ENCODE measurements at places on chromosomes 3 and 15.

DNA sequence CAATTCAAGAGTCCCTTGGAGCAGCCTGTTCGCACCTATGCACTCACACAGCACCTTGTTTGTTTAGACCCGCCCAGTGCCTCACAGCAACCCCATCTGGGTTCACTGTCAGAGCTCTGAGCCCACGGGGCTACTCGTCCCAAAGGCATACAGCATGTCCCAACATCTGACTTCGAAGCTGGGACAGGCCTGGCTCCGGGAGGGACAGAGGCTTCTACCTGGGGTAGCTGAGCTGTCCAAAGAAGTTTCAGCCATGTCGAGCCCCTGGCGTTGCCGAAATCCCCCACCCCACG, 28.6 kb upstream of the CYP11A1 start:
- no peak overlapping the region for H3K4me3 ChIP-seq
- H3K27ac ChIP-seq, result peak overlapping the region; percentile 99
- no peaks in the 10 kb centered on the region for H3K27me3 ChIP-seq
- peaks cover 11% of the 10 kb centered on the region for H3K36me3 ChIP-seq
- H3K4me1 ChIP-seq, result peaks cover 98% of the 10 kb centered on the region

DNA sequence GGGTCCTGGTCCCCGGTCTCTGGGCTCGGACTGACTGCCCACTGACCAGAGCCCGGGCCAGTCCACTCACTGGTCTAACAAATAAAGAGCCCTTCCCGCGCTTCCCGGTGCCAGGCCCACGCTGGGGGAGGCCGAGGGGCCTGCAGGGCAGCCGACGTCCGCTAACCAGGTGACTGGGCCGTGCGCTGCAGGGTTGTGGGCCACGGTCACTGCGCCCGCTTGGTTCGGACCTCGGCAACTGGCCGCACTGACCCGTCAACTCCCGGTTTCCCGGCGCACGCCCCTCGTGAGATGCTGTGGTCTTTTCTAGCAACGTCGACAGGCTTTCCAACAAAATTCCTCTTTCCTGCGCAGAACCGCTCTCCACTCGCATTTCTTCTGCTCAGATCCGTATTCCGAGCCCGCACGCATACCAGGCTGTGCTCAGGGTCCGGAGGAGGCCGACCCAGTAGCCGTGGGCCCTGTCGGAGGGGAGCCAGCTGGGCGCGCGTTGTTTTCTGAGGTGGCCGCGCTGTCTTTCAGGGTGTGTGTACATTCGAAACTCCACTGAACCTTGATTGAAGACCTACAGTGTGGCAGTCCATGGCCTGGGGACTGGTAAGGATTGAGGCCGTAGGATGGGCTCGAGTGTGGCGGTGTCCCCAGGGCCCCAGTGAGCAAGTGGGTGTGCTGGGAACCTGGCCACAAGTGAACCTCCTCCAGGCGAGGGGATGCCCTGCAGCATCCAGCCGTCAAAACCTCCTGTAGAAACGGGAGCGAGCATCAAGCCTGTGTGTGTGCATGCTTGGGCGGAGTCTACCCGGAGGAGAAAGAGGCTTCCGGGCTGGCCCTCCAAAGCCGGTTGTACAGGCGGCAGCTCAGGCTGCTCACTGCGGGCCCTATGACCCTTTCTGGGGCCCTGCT, 875 bp upstream of the NT5DC2 start:
- no peak for DNase-seq
- peak overlapping the region; percentile 84 for H3K4me3 ChIP-seq
- peaks cover 19% of the 10 kb centered on the region for H3K36me3 ChIP-seq
- no peaks in the 10 kb centered on the region for H3K27me3 ChIP-seq
- peaks cover 42% of the 10 kb centered on the region for H3K4me1 ChIP-seq

DNA sequence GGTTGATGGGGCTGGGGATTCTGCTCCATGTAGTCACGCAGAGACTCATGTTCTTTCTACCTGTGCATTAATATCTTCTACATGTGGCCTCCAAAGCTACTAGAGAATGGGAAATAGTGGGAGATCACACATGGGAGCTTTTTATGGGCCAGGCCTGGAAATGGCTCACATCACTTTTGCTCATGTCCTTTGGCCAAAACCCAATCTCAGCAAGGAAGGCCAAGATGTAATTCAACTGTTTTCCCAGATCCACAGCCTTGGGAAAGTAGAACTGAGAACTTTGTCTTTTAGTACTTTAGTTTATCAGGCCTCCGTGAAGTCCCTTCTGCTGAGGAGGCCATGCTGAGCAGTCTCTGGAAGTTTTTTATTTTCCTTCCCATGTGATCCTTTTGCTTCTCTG, 73.2 kb upstream of the SLC4A7 start:
- H3K4me3 ChIP-seq, result no peak overlapping the region
- no peaks in the 10 kb centered on the region for H3K4me1 ChIP-seq
- H3K36me3 ChIP-seq, result no peaks in the 10 kb centered on the region

- H3K27me3 ChIP-seq, result peaks cover 60% of the 10 kb centered on the region
- no peaks in the 10 kb centered on the region for H3K36me3 ChIP-seq
- DNase-seq, result no peak
Measured at GRCh38 chr15:76058714-76059319, 968 bp upstream of the TMEM266 start.

DNA sequence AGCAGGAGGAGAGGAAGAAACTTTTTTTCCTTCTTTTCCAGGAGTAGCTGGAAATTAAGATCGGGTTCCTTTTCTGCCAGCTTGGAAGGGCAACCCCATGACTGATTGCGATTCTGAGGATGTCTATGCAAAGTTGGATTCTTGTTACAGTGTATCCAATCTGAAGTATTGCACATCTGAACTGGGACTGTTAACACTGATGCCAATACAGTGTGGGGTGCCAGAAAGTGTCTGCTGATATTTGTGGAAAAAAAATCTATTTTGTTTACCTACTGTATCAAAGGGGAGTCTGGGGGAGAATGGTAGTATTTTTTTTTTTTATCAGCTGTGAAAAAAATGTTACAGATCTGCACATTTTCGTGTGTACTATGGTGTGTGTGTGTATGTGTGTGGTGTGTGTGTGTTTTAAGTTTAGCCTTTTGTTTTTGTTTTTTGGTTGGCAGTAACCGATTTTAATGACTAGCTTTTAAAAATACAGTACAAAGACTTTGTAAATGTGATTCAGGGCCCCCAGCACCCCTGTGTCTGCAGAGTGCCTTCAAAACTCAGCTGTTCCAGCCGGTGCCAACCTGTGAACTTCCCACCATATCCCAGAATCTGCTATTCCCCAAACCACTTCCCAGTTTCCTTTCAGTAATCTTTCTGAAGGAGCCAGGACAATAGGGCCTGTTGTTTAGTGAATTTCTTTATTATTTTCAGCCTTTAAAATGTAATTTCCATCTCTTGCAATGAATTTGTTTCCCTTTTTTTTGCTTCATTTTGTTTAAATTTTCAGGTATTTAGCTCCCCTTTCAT, 1.9 kb downstream of the RAP2B start:
- no peaks in the 10 kb centered on the region for H3K27me3 ChIP-seq
- H3K36me3 ChIP-seq, result peaks cover 21% of the 10 kb centered on the region
- peaks cover 66% of the 10 kb centered on the region for H3K4me1 ChIP-seq
- no peak for DNase-seq
- H3K4me3 ChIP-seq, result peak overlapping the region; percentile 90

- no peaks in the 10 kb centered on the region for H3K27me3 ChIP-seq
- DNase-seq, result no peak
- H3K36me3 ChIP-seq, result no peaks in the 10 kb centered on the region
- no peak overlapping the region for H3K4me3 ChIP-seq
Measured at GRCh38 chr3:8853081-8853480, 83.7 kb upstream of the OXTR start.

- H3K4me1 ChIP-seq, result peaks cover 14% of the 10 kb centered on the region
- peaks cover 35% of the 10 kb centered on the region for H3K27me3 ChIP-seq
- no peaks in the 10 kb centered on the region for H3K36me3 ChIP-seq
- peak overlapping the region; percentile 69 for H3K4me3 ChIP-seq
- DNase-seq, result peak; percentile 54
Measured at GRCh38 chr15:100338971-100339444, 2.8 kb downstream of the ADAMTS17 start.

GRCh38 chr3:190076601-190077394, 43.9 kb downstream of the P3H2 start:
- DNase-seq, result no peak
- H3K4me3 ChIP-seq, result no peak overlapping the region
- H3K27me3 ChIP-seq, result peaks cover 2% of the 10 kb centered on the region
- no peaks in the 10 kb centered on the region for H3K36me3 ChIP-seq
- no peaks in the 10 kb centered on the region for H3K4me1 ChIP-seq
- no peak overlapping the region for H3K27ac ChIP-seq

DNA sequence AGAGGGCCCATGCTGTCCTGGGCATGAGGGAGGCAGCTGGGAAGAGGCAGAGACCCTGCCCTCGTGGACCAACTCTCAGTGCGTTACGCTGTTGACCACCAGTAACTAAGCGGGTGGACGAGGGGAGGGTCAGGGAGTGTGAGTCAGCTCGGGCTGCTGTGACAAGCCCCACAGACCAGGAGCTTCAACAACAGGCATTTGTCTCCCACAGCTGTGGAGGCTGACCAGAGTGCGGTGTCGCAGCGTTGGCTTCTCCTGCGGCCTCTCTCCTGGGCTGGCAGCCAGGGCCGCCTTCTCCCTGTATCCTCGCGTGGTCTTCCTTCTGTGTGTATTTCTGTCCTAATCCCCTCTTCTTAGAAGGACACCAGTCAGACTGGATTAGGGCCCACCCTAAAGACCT, 13.0 kb downstream of the EFCC1 start:
- H3K27ac ChIP-seq, result no peak overlapping the region
- no peak overlapping the region for H3K4me3 ChIP-seq
- peaks cover 2% of the 10 kb centered on the region for H3K36me3 ChIP-seq
- DNase-seq, result no peak
- peaks cover 48% of the 10 kb centered on the region for H3K4me1 ChIP-seq
- peaks cover 2% of the 10 kb centered on the region for H3K27me3 ChIP-seq

DNA sequence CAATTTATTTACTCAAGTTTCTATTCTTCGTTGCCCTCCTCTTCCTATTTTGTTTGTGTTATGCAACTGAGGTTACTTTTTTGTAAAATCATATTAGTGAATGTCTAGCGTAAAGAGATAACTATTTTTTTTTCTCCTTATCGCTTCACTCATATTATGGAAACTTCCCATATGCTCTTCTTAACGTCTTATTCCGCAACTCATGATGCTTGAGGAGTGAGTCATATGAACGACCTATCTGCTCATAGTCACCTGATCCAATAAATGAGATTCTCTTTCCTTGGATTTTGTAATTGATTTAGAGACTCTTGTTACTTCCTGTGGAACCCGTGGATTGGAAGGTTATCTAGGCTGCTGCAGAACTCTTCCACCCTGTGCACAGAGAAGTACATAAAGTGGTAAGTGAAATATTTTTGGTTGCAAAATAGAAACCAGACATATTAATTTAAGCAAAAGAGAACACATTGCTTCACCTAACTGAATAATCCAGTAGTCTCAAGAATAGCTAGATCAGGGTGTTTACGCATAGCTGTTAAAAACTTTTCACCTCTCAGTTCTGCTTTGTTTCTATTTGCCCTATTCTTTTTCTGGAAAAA, 719.3 kb upstream of the SGO1 start:
- no peaks in the 10 kb centered on the region for H3K4me1 ChIP-seq
- H3K27me3 ChIP-seq, result no peaks in the 10 kb centered on the region
- no peaks in the 10 kb centered on the region for H3K36me3 ChIP-seq
- no peak overlapping the region for H3K27ac ChIP-seq
- H3K4me3 ChIP-seq, result no peak overlapping the region
- no peak for DNase-seq

DNA sequence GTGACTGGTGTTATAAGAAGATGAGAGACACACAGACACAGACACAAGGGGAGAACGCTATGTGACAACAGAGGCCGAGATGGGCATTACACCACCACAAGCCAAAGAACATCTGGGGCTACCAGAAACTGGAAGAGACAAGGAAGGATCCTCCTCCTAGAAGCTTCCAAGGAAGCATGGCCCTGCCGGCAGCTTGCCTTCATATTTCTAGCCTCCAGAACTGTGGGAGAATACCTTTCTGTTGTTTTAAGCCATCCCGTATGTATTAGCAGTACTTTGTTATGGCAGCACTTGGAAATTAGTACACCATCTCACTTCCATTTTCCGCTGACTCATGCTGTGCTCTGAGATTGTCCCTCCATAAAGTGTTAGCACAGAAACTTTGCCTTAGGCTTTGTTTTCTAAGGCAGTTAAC, 38.7 kb upstream of the CA12 start:
- no peak overlapping the region for H3K27ac ChIP-seq
- H3K4me3 ChIP-seq, result no peak overlapping the region
- DNase-seq, result no peak
- H3K27me3 ChIP-seq, result peaks cover 4% of the 10 kb centered on the region
- no peaks in the 10 kb centered on the region for H3K36me3 ChIP-seq

- no peak overlapping the region for H3K4me3 ChIP-seq
- H3K36me3 ChIP-seq, result no peaks in the 10 kb centered on the region
- H3K27me3 ChIP-seq, result no peaks in the 10 kb centered on the region
Measured at GRCh38 chr3:164450276-164450905, 627.9 kb downstream of the SI start.

GRCh38 chr3:48518069-48518468, 14.1 kb upstream of the SHISA5 start:
- no peak for DNase-seq
- peaks cover 3% of the 10 kb centered on the region for H3K36me3 ChIP-seq
- H3K27ac ChIP-seq, result no peak overlapping the region
- H3K4me3 ChIP-seq, result no peak overlapping the region
- H3K4me1 ChIP-seq, result peaks cover 74% of the 10 kb centered on the region

DNA sequence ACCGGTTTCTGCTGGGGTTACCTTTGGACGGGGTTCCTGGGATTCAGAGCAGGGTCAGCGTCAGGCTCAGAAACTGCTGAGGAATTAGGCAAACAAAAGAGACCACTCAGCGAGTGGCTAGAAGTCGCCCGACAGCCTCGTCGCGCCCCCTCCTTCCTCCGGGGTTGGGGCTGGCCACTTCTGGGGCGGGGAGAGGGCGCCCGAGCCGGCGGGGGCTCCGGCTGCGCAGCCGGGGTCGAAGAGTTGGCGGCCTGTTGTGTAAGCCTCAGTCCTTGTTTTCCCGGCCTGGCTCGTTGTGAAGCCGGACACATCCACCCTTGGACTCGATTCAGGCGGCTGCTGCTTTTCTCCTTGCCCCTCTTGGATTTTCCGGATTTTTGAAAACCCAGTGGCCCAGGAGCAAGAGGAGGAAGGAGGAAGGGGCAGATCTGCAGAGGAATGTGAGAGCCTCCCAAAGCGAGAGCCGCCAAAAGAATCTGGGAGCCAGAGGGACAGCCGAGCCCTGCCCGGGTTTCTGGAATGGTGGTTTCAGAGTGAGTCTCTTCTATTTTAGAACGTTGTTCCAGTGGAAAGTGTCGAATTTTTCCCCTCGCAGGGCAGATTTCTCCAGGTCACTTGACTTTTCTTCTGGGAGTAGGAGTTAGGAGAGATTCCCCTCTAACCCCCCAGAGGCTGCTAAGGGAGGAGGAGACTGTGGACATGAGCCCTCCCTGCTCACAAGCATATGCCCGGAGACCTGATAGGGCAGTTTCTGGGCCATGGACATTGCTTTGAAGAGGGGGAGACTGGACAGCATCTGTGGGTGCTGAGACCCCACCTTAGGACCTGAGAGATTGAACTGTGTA, 666 bp downstream of the SNX33 start:
- H3K4me3 ChIP-seq, result peak overlapping the region; percentile 82
- peaks cover 3% of the 10 kb centered on the region for H3K36me3 ChIP-seq
- no peak for DNase-seq
- H3K4me1 ChIP-seq, result peaks cover 49% of the 10 kb centered on the region

GRCh38 chr15:79862191-79862590, 34.6 kb downstream of the MTHFS start:
- H3K4me3 ChIP-seq, result no peak overlapping the region
- H3K27me3 ChIP-seq, result no peaks in the 10 kb centered on the region
- DNase-seq, result no peak
- no peak overlapping the region for H3K27ac ChIP-seq
